Stimulated activated CD8-positive, alpha-beta memory T cell treated with anti-CD3 and anti-CD28 coated beads, Interleukin-7, amount 100 ng/mL, for 4 hours (primary cell): ENCODE measurements at places on chromosomes 12 and 14.

DNA sequence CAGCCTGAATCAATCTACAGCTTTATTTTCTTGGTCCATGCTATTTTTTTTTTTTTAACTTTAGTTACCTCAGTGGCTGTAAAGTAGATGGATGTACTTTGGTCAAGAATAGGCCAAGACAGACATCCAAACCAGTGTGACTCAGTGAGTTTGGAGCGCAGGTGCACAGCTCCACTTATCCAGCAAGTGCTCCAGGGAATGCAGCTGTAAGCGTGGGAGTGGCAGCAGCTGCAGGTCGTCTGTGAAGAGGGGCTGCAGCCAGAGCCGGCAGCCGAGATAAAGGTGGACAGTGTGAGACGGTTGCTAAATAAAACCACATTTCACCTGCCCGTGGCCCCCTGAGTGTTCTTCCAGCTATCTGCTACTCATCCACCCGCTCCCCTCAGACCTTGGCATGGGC is 1018.7 kb downstream of the AACS start:
- no peak for DNase-seq

- no peak for DNase-seq
Measured at GRCh38 chr12:109721276-109721675, 7.7 kb downstream of the FAM222A start.

- DNase-seq, result no peak
Measured at GRCh38 chr12:64730588-64730969, 28.6 kb downstream of the GNS start.

DNA sequence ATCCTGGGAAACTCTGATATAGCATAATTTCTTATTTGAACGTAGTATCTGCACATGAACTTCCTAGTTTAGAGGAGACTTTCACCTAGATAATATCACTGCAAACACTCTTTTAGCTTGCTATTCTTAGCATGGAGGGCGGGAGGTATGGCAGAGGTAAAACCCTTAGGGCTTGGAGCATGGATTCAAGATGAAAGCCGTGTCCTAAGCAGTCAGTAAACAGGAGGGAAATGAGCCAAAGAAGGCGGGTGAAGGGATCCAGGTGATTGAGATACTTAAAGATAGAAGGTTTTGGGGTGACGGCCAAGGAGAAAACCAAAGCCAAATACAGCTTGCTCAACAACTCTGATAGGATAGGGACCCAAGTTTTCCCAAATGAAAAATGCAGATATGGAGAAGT is 107.1 kb upstream of the BCAT1 start:
- no peak for DNase-seq

DNA sequence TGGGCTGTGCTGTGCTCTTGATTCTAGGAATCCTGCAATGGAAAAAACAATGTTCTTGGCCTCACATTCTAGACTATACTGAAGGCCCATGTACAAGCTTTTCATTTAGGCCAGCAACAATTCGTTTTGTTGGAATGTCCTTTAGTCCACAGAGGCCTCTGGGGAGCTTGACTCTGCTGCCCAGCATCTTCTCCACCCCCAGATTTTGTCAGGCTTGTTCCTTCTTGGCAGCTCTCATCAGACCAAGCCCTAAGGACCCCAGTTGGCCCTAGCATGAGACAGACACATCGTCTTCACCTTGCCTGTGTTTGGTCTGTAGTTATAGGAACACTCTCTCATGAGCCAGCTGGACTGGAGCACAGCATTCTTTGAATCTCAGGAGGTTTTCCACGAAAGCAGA is 300.1 kb downstream of the VRK1 start:
- DNase-seq, result no peak

DNA sequence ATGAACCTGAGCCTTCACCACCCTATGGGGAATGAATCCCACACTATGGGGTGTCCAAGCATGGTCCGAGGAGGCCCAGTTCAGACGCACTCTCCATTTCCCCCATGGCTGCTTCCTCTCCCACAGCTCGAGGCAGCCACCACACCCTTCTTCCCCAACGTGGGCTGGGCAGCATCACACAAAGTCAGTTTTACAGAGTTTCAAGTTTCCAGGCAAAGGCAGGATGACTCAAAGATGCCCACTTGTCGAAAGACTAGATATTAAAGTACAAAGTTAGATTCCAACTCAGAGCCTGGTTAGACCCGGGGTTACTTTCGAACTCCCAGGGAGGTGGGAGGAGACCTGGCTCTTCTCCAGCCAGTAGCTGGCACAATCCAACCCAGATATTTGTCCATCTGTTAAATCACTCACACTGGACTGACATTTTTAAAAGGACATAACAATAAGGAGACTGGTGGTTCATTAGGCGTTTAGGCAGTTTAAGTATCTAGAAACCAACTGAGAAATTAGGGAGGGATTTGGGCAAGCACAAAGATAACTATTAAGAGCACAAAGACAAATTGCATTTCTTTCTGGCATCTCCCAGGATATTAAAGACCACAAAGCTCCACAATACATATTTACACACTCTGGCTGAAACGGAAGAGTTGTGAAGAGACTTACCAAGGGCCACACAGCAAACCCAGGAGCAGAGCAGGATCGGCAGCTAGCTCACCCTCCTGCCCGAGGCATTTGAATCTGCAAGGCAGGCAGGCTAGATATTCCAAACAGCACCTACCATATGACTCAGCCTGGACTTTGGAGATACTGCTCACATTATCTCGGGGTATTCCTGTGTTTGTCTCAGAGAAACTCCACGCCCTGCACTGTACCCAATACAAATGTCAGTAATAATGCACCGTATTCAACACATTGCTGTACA is 34.8 kb downstream of the TMCC3 start:
- DNase-seq, result no peak

DNA sequence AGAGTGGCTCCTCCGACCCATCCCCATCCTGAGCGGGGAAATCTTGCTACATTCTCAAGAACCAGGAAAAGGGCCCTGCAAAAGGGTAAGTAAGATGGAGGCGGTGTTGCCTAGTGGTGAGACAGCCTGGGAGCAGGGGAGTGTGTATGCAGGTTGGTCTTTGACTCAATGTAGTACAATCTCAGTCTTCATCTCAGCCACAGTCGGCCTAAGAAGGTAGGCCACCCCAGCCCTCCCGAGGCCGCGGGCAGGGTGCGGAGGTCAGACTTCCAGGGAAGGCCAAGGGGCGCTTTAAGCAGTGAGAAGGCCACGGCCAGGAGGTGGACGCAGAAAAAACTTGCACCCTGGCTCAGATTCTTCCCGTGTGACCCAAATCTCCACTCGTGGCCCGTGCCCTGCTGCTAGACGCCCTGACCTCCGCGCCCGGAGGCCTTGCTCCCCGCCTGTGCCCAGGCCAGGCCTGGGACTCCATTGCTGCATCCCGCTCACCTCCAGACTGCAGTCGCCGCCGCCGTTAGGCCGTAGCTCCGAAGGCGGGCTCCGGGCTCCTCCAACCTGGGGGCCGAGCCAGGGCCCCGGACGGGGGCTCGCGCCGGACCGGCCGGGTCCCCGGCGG is 435 bp downstream of the FOXM1 start:
- DNase-seq, result no peak

DNA sequence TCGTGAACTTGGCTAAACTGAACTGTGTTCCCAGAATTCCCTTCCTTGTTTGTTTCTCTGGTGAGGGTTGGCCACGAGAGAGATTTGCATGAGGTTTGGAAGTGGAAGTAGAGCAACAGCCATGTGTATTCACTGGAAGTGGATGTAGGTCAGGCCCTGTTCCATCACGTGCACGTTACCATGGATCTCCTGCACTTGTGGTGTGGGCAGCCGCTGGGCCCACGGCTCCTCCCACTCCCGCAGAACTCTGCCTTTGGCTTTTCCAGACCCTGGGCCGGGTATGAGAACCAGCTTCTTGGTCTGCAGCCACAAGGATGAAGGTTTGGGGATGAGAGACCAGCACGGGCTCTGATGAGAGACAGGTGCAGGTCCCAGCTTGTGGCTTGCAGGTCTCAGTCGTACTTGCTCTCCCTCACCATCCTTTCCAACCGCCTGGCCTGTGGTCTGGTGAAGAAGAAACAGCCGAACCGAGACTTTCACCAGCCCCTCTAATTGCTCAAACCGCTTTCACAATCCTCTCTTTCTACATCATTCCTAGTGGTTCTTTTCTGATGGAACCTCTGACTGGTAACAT is 94.9 kb downstream of the DUSP16 start:
- DNase-seq, result no peak
